ENCODE measurements at places on chromosomes 2 and 18.

DNA sequence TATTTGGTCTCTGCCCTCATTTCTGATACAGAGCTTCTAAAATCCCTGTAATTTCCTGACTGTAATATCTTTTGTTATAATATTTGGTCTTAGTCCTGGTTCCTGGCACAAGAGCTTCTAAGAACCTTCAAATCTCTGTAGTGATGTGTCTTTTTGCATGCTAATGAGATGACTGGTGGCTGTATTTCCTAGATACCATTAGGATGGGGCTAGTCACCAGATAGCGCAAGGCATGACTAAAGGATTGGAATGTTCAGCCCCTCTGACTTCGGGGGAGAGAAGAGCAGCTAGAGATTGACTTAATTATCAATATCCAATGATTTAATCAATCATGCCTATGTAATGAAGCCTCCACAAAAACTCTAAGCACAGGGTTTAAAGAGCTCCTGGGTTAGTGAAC, 620.8 kb upstream of the ACVR2A start:
- no peak for DNase-seq

GRCh38 chr2:8575834-8576423, 105.9 kb upstream of the ID2 start:
- DNase-seq, result no peak

GRCh38 chr2:16387461-16387984, 278.1 kb downstream of the CYRIA start:
- DNase-seq, result no peak

DNA sequence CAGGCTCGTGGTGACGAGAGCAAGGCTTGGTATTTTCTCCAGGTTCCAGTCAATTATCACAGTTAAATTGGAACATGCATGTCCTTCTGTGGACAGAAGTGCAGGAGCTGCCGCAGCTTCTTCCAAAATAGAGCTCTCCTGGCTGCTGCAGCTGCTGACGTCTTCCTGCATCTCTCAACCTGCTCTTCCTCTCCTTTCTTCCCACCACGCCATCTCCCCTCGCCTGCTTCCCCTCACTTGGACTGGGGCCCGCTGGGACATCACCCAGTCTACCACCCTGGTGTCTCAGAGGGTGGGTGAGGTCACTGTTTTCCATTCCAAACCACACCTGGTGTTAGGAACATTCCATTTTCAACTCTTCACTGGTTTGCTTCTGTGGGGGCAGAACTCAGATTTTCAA, 41.4 kb downstream of the SPP2 start:
- DNase-seq, result no peak

DNA sequence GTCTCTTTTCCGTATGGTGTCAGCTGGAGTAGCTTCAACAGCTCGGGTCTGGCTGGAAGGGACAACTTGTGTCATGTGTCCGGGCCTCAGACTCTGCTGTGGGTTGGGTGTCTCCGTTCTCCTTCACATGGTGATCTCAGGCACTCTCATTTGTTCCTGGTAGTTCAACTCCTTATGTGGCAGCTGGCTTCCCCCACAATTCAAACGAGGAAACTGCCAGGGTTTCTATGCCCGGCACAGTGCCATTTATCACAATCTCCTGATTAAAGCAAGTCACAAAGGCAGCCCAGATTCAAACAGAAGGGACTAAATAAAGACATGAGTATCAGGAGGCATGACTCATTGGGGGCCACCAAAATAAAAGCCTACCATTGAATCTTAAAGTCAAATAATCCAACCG, 22.7 kb downstream of the MRO start:
- DNase-seq, result no peak

Measured in activated T-cell treated with anti-CD3 and anti-CD28 coated beads for 24 hours (primary cell).